ENCODE measurements at places on chromosomes 4 and X.

DNA sequence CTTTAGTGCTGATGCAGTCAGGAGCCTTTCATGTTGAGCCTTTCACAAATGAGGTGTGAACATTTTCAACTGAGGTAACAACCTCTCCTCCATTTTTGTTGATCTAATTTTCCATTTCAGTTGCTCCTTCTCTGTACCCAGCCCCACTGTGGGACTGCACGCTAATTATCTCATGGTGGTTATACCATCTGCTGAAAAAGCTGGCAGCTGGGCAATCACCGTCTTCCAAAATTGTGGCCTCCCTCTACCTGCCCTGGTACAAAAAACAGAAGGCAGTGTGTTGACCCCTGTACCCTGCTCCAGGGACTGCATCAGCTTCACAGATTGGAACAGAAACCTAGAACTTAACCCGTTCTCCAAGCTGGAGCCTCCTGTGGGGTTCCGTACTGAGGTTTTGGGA lies 72.4 kb upstream of the LONRF3 start:
- no peak for DNase-seq

DNA sequence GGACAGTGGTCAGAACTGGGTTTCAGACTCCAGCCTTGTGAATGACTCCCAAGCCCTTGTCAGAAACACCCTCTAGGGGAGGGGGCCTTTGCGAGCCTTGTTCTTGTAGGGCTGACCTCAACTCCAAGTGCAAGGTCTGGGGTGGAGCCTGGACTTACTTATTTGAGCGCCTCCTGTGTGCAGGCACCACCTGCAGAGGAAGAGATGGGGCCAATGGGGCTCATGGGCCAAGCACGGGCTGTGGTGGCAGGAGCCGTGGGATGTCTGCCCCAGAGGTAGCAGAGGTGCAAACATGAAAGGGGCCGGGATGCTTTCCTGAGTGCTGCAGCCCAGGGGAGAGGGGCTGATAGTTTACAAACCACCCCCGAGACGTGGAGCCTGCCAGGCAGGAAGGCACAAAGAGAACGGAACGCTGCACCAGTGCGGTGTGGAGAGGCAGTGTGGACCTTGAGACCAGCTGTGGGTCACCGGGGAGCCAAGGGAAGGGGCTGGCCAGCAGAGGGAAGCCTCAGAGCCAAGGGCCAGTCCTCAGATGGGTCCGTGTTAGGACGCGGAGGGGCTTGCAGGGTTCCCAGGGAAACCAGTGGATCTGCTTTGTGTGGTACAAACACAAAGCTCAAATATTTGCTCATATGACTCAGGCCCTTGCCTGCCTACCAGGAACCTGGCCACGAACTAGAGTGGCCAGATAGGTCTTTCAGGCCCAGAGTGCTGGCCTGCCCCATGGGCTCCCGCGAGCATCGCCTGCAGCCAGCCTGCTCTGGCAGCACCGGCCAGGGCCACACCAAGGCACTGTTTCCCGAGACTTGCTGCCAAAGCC lies 8.7 kb upstream of the TADA2B start:
- DNase-seq: no peak

GRCh38 chr4:815464-816146 lies 10.3 kb downstream of the CPLX1 start:
- DNase-seq: no peak

DNA sequence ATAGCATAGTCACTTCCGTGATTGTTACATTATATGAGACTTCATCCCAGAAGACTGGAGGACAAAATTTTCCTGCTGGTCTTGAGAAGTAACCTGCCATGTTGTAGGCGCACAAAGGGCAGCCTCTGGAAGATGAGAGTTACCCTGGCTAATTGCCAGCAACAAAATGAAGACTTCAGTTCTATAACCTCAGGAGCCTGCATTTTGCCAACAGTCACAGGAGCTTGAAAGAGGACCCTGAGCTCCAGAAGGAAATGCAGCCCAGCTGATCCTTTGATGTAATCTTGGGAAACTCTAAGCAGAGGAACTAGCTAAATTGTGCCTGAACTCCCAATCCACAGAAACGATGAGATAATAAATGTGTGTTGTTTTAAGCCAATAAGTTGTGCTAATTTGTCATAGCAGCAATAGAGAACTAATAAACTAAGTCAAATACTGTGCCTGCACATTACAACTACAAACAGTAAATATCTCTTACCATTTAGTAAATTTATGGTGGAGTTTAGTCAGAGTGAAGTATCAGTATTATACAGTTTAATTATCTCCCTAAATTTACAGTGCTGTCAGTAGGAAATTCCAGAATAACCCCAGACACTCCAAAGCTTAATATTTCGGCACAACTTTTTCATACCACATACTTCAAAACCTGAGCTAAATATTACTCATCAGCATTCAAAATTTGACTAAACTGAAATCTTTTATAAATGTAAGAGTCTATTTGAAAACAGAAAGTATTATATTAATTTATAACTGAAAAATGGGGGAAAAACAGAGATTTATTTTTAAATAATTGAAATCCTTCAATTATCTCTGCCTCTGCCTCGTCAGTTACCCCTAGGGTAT lies 90.1 kb upstream of the MAPK10 start:
- no peak for DNase-seq

DNA sequence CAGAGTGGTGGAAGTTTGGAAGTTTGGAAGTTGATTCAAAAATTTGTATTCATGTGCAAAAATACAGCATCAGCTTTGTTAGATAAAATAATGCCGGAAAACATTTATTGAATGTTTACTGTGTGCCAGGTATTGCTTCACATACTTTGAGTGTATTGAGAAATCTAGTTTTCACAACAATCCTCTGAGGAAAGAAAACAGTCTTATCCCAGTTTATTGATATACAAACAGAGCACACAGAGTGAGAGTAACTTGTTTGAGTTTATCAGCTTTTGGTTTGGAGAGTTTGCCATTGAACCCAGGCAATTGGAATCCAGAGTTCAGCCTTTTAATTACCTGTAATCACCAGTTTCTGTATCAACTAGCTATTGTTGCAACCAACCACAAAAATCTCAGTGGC lies 127.2 kb upstream of the RPS6KA3 start:
- DNase-seq: no peak

- DNase-seq: no peak
Measured at GRCh38 chr4:24835696-24836095, 40.3 kb downstream of the SOD3 start.

All from stimulated activated CD4-positive, alpha-beta T cell treated with anti-CD3 and anti-CD28 coated beads, Interleukin-12 subunit alpha, Interleukin-12 subunit beta, amount 100 ng/mL, for 24 hours (primary cell).